ENCODE measurements at places on chromosomes 7 and 10. TPM values are rescaled to one million over a fixed set of nuclear protein-coding genes. Genes with fewer than 3 reads are reported as not detected.
A peak's percentile ranks its signal among the peaks of the same experiment; 100 is the strongest.

The TEX47 gene
- total RNA-seq: not detected

The MOGAT3 gene
- 6.3 TPM for total RNA-seq

The TRIM50 gene
- total RNA-seq: not detected

The GIMAP5 gene
- total RNA-seq: not detected

The TCERG1L gene
- total RNA-seq: not detected

The NKX2-3 gene
- 0.43 TPM for total RNA-seq

The SIRT1 gene
- total RNA-seq: 44.1 TPM

The AMPH gene
- total RNA-seq: not detected

The MRC1 gene
- 0.05 TPM for total RNA-seq

The PRR15 gene
- total RNA-seq: 28.9 TPM

The AKR1D1 gene
- total RNA-seq: 2.2 TPM

- H3K4me1 ChIP-seq: no peaks in the 10 kb centered on the region
- H3K4me3 ChIP-seq: no peak overlapping the region
- H3K27me3 ChIP-seq: no peaks in the 10 kb centered on the region
- DNase-seq: no peak
Observed at GRCh38 chr7:159063046-159063840, 81.4 kb downstream of the VIPR2 start.

- H3K4me1 ChIP-seq: peaks cover 43% of the 10 kb centered on the region
- no peak overlapping the region for H3K4me3 ChIP-seq
- H3K36me3 ChIP-seq: no peaks in the 10 kb centered on the region
- no peak for DNase-seq
- peak overlapping the region; percentile 76 for H3K27ac ChIP-seq
Observed at GRCh38 chr10:22681783-22682183, 32.6 kb downstream of the PIP4K2A start.

DNA sequence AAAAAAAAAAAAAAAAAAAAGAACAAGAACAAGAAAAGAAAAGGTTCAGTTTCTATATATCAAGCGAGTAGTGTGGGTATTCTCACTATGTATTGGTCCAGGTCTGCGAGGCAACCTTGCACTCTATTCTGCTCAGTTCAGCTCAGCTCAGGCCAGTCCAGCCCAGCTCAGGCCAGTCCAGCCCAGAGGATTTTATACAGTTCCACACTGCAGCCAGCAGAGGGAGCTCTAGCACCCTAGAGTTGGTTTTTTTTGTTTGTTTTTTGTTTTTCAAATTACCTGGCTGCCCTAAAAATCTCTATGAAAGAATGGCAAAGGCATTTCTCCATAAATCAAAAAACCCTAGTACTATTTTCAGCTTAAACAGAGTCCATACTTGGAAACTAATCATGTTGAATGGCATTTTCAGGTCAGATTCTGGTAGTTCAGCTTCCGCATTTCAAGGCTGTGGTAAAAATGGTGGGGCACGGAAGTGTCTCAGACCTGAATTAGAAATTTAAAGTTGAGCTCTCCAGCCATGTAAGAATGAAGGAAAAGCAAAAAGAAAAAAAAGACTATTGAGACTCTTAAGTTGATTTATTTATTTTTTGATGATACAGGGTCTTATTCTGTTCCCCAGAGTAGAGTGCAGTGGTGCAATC is 55.2 kb upstream of the GSDME start:
- peaks cover 2% of the 10 kb centered on the region for H3K36me3 ChIP-seq
- no peak overlapping the region for H3K4me3 ChIP-seq
- peak; percentile 75 for DNase-seq
- no peaks in the 10 kb centered on the region for H3K27me3 ChIP-seq
- no peaks in the 10 kb centered on the region for H3K4me1 ChIP-seq

DNA sequence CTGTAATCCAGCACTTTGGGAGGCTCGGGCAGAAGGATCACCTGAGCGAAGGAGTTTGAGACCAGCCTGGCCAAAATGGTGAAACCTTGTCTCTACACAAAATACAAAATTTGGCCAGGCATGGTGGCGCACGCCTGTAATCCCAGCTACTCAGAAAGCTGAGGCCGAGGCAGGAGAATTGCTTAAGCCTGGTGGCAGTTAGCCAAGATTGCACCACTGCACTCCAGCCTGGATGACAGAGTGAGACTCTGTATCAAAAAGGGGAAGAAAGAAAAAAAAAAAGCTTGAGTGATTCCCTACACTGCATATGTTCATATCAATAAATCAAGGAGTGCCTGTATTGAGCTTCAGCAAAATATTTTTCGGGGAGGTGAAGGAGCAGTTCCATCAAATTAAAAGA is 45.8 kb upstream of the SRRM3 start:
- H3K36me3 ChIP-seq: no peaks in the 10 kb centered on the region
- H3K27me3 ChIP-seq: no peaks in the 10 kb centered on the region
- no peak overlapping the region for H3K27ac ChIP-seq
- DNase-seq: no peak
- no peaks in the 10 kb centered on the region for H3K4me1 ChIP-seq
- H3K4me3 ChIP-seq: no peak overlapping the region

- H3K4me1 ChIP-seq: no peaks in the 10 kb centered on the region
- no peak for DNase-seq
- H3K4me3 ChIP-seq: no peak overlapping the region
- H3K27ac ChIP-seq: no peak overlapping the region
- no peaks in the 10 kb centered on the region for H3K27me3 ChIP-seq
- no peaks in the 10 kb centered on the region for H3K36me3 ChIP-seq
Observed at GRCh38 chr7:92155108-92155739, 20.9 kb upstream of the CYP51A1 start.

- no peaks in the 10 kb centered on the region for H3K4me1 ChIP-seq
- no peaks in the 10 kb centered on the region for H3K36me3 ChIP-seq
- no peaks in the 10 kb centered on the region for H3K27me3 ChIP-seq
- no peak overlapping the region for H3K27ac ChIP-seq
Observed at GRCh38 chr7:70426249-70426880, 705.6 kb upstream of the GALNT17 start.

- H3K4me1 ChIP-seq: peaks cover 4% of the 10 kb centered on the region
- peak within 1 kb of the TSS; percentile 47 for H3K4me3 ChIP-seq
- peaks cover 2% of the 10 kb centered on the region for H3K27me3 ChIP-seq
- no peak within 1 kb of the TSS for H3K27ac ChIP-seq
- H3K36me3 ChIP-seq: no peaks in the 10 kb centered on the region
Observed at GRCh38 chr7:107044347-107045194, at the start of gene PRKAR2B. TSS of gene PRKAR2B (plus strand) at chr7:107044705. CDS start at chr7:107044908, 203 bp downstream.

GRCh38 chr10:6404127-6405072 is 175.7 kb downstream of the PRKCQ start:
- H3K27me3 ChIP-seq: 0 out of 2 replicates have a peak, but pooled peaks cover 1% of the 10 kb centered on the region
- no peak for DNase-seq
- no peak overlapping the region for H3K27ac ChIP-seq
- no peak overlapping the region for H3K4me3 ChIP-seq

GRCh38 chr7:135599471-135599870 is 41.8 kb downstream of the NUP205 start:
- no peak overlapping the region for H3K4me3 ChIP-seq
- DNase-seq: no peak
- H3K36me3 ChIP-seq: no peaks in the 10 kb centered on the region
- no peaks in the 10 kb centered on the region for H3K27me3 ChIP-seq
- no peak overlapping the region for H3K27ac ChIP-seq
- H3K4me1 ChIP-seq: peaks cover 5% of the 10 kb centered on the region

DNA sequence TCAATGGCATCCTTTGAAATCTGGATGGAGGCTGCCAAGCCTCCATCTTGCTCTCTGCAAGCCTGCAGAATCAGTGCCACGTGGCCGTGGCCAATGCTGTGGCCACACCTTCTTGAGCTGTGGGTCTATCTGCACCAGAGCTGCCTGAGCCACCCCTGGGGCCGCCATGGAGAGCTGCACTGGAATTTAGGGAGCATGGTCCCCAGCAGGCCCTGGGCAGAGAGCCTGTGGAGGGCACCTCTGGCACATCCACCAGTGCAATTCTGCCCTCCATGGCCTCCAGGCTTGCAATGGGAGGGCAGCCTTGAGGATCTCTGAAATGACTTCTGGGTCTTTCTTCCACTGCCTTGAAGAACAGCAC is 55.6 kb upstream of the NKX6-2 start:
- H3K27me3 ChIP-seq: no peaks in the 10 kb centered on the region
- H3K4me3 ChIP-seq: no peak overlapping the region
- H3K27ac ChIP-seq: no peak overlapping the region
- no peaks in the 10 kb centered on the region for H3K36me3 ChIP-seq
- DNase-seq: no peak

DNA sequence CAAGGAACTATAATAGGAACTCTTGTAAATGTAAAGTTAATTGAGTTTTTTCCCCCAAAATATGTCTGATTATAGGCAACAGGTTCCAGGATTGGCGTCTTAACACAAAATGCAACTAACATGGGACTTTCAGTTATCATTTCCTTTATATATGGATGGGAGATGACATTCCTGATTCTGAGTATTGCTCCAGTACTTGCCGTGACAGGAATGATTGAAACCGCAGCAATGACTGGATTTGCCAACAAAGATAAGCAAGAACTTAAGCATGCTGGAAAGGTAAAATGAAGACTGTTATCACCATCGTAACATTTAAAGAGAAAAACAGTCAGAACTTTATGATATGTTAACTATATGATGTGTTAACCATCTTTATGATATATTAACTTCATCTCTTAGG is 63.7 kb downstream of the SP8 start:
- H3K4me1 ChIP-seq: peaks cover 3% of the 10 kb centered on the region
- H3K27me3 ChIP-seq: no peaks in the 10 kb centered on the region
- no peak overlapping the region for H3K27ac ChIP-seq
- DNase-seq: no peak

- no peaks in the 10 kb centered on the region for H3K36me3 ChIP-seq
- no peak for DNase-seq
- no peaks in the 10 kb centered on the region for H3K27me3 ChIP-seq
- no peaks in the 10 kb centered on the region for H3K4me1 ChIP-seq
- no peak overlapping the region for H3K4me3 ChIP-seq
- no peak overlapping the region for H3K27ac ChIP-seq
Observed at GRCh38 chr10:10702211-10702610, 315.5 kb upstream of the CELF2 start.

- H3K4me1 ChIP-seq: no peaks in the 10 kb centered on the region
- no peak overlapping the region for H3K27ac ChIP-seq
- no peak for DNase-seq
Observed at GRCh38 chr7:155141562-155141961, 71.4 kb downstream of the HTR5A start.

DNA sequence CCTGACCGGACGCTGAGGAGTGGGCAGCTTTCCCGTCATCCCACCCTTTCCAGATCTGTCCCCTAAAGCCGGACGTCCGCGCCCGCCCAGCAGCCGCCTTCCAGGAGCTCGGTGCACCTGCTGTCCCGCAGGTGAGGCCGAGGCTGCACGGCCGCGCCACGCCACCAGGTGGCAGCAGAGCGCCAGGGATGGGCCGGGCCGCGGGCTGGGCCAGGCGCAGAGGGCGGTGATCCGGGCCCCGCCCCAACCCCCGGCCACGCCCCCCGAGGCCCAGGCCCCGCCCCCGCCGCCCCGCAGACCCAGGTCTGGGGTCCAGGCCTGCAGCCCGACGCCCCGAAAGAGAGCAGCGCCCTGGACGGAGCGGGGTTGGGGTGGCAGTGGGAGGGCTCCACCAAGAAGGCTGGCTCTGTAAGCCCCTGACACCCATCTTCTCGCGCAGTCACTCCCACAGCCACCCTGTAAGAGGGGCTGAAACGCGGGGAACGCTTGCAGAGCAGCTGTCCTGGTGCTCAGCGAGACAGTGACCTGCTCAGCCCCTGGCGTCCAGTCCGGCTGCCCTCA is 32.2 kb downstream of the FOXL3 start:
- H3K27ac ChIP-seq: no peak overlapping the region
- H3K4me1 ChIP-seq: peaks cover 62% of the 10 kb centered on the region
- no peaks in the 10 kb centered on the region for H3K36me3 ChIP-seq
- no peak overlapping the region for H3K4me3 ChIP-seq
- DNase-seq: peak; percentile 77
- H3K27me3 ChIP-seq: no peaks in the 10 kb centered on the region

DNA sequence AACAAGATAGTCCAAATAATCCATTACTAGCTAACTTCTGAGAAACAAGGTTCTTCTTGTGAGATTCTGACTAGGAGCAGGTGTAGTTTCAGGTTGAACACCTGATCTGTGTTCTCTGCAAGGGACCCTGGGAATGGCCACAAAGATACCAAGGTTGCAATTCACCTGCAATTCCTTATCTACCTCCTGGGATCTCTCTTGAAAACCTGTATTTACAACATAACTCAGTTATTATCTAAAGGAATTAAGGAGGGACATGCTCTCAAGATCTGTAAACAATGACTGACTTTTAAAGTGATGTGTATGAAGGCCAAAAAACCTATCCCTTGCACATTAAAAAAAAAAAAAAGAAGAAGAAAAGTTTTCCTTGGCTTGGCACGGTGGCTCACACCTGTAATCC is 54.8 kb downstream of the ABLIM1 start:
- no peaks in the 10 kb centered on the region for H3K36me3 ChIP-seq
- no peak overlapping the region for H3K4me3 ChIP-seq
- DNase-seq: no peak
- no peaks in the 10 kb centered on the region for H3K27me3 ChIP-seq
- H3K4me1 ChIP-seq: peaks cover 43% of the 10 kb centered on the region
- peak overlapping the region; percentile 15 for H3K27ac ChIP-seq

DNA sequence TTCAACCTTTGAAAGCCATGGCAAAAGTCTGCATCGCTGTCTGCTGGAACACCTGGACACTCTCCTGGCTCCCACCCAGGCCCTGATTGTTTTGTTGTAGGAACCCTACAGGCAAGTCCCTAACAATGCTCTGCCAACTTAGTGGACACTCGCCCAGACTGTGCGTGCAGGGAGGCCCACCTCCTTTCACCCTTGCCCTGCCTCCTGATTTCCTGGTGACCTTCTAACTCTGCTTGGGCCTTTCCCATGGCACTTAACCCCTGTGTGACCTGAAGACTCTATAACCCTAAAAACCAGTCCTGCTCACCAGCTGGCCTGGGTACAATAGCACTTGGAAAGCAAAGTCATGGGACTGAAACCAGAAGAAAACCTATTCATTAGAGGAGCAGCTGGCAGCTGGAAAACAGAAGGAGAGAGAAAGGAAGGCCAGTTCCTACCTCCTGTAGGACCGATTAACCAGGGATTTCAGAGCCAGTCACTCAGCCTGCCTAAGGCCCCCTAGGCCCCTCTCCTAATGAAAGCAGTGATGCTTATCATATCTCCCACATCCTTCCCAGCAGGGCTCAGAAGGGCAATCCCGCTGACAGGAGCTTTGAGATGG is 82.7 kb upstream of the KMT2E start:
- DNase-seq: no peak
- H3K4me3 ChIP-seq: no peak overlapping the region
- H3K4me1 ChIP-seq: peaks cover 10% of the 10 kb centered on the region
- no peak overlapping the region for H3K27ac ChIP-seq

GRCh38 chr10:78759456-78760120 is 309.2 kb upstream of the ZMIZ1 start:
- no peak overlapping the region for H3K4me3 ChIP-seq
- H3K4me1 ChIP-seq: no peaks in the 10 kb centered on the region
- no peaks in the 10 kb centered on the region for H3K36me3 ChIP-seq
